ENCODE measurements at places on chromosomes 11 and 22. TPM values are rescaled to one million over a fixed set of nuclear protein-coding genes. Genes with fewer than 3 reads are reported as not detected.

Gene TREH
- not detected for total RNA-seq

Gene TRIM29
- 4.3 TPM for total RNA-seq

Gene HORMAD2
- 3.1 TPM for total RNA-seq

- H3K4me3 ChIP-seq, result no peak overlapping the region
- H3K36me3 ChIP-seq, result 0 out of 2 replicates have a peak, but pooled peaks cover 1% of the 10 kb centered on the region
- no peak for DNase-seq
- H3K27me3 ChIP-seq, result no peaks in the 10 kb centered on the region
- H3K4me1 ChIP-seq, result peaks cover 7% of the 10 kb centered on the region
These were observed 11.7 kb downstream of the MAFF start for GRCh38 chr22:38213319-38213989.

GRCh38 chr11:65503949-65504673, 5.3 kb downstream of the MALAT1 start:
- H3K36me3 ChIP-seq, result peaks cover 17% of the 10 kb centered on the region
- peaks cover 34% of the 10 kb centered on the region for H3K4me1 ChIP-seq
- H3K27me3 ChIP-seq, result no peaks in the 10 kb centered on the region
- peak; percentile 52 for DNase-seq

- no peak overlapping the region for H3K4me3 ChIP-seq
- H3K27ac ChIP-seq, result no peak overlapping the region
- DNase-seq, result no peak
- peaks cover 19% of the 10 kb centered on the region for H3K4me1 ChIP-seq
These were observed 2.0 kb downstream of the GTF2H1 start for GRCh38 chr11:18324381-18324780.

DNA sequence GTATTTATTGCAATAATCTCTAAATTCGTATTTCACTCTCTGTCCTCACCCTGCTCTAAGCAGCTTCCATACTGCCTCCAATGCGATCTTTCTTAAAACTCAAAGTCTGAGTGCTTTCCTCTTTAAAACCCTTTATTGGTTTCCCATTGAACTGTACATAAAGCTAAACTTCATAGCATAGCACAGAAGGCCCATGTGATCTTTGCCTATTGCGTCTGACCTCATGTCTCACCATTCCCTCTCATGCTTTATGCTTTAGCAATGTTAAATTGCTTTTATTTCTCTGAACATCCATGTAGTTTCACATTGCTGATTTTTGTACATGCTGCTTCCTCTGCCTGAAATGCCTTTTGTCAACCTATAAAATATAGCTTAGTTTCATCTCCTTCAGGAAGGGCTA, 28.4 kb downstream of the ZDHHC13 start:
- H3K27me3 ChIP-seq, result no peaks in the 10 kb centered on the region
- H3K27ac ChIP-seq, result no peak overlapping the region
- H3K36me3 ChIP-seq, result no peaks in the 10 kb centered on the region
- no peak overlapping the region for H3K4me3 ChIP-seq
- DNase-seq, result no peak

DNA sequence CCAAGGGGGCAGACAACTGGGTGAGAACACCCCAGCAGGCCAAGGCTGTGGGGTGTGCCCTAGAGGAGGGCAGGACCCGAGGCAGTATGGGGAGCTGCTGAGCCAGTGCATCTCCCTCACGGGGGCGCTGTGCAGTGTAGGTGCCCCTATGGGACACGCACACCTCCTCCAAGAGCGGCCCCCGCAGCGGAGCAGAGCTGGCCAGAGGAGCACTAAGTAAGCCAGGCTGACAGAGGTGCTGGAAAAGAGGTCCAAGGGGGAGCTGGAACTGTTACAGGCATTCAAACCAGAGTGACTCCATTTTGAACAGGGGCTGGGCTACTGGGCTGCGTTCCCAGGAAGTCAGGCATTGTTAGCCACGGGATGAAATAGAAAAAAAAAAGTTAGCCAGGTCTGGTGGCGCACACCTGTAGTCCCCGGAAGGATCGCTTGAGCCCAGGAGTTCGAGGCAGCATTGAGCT, 41.8 kb downstream of the TST start:
- no peaks in the 10 kb centered on the region for H3K4me1 ChIP-seq
- H3K27ac ChIP-seq, result peak overlapping the region; percentile 26

- H3K27ac ChIP-seq, result no peak overlapping the region
- H3K4me1 ChIP-seq, result peaks cover 6% of the 10 kb centered on the region
- no peak for DNase-seq
- no peaks in the 10 kb centered on the region for H3K36me3 ChIP-seq
- H3K4me3 ChIP-seq, result no peak overlapping the region
- H3K27me3 ChIP-seq, result no peaks in the 10 kb centered on the region
These were observed 7.7 kb downstream of the IL2RB start for GRCh38 chr22:37141971-37142370.

DNA sequence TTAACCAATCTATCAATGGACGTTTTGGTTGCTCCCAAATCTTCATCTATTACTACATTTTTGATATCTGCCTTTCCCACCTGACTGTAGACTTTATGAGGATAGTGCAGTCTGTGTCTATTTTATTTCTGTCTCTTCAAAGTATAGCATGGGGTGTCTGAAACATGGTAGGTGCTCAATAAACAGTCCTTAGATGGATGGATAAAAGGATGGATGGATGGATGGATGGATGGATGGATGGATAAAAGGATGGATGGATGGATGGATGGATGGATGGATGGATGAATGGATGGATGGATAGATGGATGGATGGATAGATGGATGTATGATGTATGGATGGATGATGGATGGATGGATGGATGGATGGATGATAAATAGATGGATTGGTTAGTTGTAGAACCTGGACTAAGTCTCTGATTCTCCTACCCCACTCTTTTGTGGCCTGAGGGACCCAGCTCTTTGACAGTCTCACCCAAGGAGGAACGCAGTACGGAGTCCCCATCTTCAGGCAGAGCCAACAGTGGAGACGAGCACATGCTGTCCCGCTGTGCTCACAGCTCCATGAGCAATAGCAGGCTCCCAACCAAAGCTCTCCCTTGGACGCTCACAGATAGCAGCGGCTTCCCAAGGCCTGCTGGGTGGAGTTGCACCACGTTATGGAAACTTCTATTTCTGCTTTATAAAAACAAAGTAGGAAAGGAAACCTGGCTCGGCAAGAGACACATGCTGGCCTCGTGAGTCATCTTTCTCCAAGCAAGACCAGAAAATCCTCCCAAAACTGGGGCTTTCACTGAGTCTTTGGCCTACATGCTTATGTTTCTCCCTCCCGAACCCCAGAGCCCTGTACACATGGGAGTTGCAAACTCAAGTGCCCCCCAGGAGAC, 448.0 kb downstream of the MIAT start:
- no peak overlapping the region for H3K4me3 ChIP-seq
- H3K36me3 ChIP-seq, result no peaks in the 10 kb centered on the region
- DNase-seq, result no peak
- H3K4me1 ChIP-seq, result peaks cover 11% of the 10 kb centered on the region
- H3K27me3 ChIP-seq, result no peaks in the 10 kb centered on the region
- H3K27ac ChIP-seq, result no peak overlapping the region

GRCh38 chr11:125960771-125961170, 14.9 kb downstream of the VSIG10L2 start:
- H3K4me1 ChIP-seq, result no peaks in the 10 kb centered on the region
- H3K36me3 ChIP-seq, result no peaks in the 10 kb centered on the region
- DNase-seq, result no peak
- H3K27ac ChIP-seq, result no peak overlapping the region
- no peaks in the 10 kb centered on the region for H3K27me3 ChIP-seq

GRCh38 chr11:3203221-3204043, 15.2 kb downstream of the MRGPRG start:
- no peak for DNase-seq
- peaks cover 2% of the 10 kb centered on the region for H3K27me3 ChIP-seq
- no peaks in the 10 kb centered on the region for H3K4me1 ChIP-seq
- H3K4me3 ChIP-seq, result no peak overlapping the region

GRCh38 chr11:69416762-69417698, 64.4 kb upstream of the LINC01488 start:
- peak overlapping the region; percentile 42 for H3K27ac ChIP-seq
- H3K4me3 ChIP-seq, result no peak overlapping the region
- H3K4me1 ChIP-seq, result peaks cover 25% of the 10 kb centered on the region
- H3K27me3 ChIP-seq, result no peaks in the 10 kb centered on the region

DNA sequence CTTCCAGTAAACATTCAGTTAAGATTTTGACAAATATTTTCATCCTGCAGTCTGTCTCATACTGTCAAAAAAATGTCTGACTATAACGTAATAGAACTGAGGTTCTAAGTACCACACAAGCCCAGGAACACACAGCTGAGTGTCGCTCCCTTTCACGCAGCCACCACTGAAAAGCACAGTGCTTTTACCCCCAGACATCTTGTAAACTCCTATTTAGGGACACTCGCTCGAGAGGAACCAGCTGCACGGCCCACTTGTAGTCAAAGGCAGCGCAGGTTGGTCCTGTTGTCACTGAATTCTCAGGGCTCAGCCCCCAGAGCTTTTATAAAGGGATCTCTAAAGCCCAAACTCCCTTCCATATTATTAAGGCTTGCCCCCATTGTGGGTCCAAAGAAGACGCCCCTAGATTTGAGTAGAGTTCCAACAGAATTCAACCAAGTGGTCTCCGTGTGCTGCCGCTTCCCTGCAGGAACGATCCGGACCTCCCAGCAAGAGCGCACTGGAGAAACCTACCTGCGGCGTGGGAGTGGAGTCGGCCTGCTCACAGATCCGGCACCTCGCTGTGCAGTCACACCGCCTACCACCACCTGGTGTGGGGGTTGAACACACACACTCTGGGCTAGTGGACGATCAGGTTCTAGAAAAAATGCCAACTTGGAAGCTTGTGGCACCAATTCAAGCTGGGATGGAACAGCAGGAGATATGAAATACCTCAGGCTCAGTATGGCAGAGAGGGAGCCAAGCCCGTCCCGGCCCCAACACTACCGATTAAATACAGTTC, 23.4 kb downstream of the ASPHD2 start:
- no peak for DNase-seq
- H3K4me1 ChIP-seq, result no peaks in the 10 kb centered on the region
- H3K27ac ChIP-seq, result no peak overlapping the region
- H3K27me3 ChIP-seq, result no peaks in the 10 kb centered on the region
- H3K4me3 ChIP-seq, result no peak overlapping the region

Data from Caco-2 (cell line).